ENCODE measurements at places on chromosomes 6 and 20.

- DNase-seq: no peak
Measured at GRCh38 chr6:33781131-33781975, 7.6 kb downstream of the LEMD2 start.

DNA sequence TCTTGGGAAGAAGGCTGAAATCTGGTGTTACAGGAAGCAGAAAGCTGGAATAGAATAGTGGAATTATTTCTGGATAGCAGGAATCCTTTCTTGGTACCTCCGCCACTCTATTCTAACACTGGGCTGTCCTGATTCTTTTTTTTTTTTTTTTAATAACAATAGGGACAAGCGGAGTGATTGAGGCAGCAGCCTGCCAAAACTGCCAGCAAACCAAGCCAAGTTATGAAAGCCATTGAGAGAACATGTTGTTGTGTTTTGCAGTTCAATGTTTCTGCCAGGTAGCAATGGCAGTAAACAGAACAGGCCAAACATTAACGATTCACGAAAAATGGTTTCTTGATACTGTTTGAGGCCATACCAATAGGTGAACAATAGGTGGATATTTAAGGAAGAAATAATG, 47.1 kb downstream of the SLC26A8 start:
- DNase-seq: no peak

- no peak for DNase-seq
Measured at GRCh38 chr20:32488066-32488838, 96.9 kb downstream of the NOL4L start.

DNA sequence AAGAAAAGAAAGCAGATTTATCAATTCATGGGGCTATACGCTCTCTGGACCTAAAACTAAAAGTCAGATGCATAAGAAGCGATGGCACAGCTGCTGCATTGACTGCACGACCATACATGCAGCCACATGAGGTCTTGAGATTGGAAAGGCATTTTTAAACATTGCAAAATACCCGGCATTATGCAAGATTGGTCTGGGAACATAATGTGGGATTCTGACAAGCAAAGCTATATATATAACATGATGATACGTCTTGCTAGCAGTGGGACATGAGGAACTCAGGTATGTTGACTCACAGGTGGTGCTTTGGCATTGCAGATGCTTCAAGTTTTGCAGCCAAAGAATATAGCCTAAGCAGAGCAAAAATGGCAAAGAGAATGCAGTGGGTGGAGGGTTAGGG, 55.1 kb downstream of the SAMD3 start:
- DNase-seq: no peak

DNA sequence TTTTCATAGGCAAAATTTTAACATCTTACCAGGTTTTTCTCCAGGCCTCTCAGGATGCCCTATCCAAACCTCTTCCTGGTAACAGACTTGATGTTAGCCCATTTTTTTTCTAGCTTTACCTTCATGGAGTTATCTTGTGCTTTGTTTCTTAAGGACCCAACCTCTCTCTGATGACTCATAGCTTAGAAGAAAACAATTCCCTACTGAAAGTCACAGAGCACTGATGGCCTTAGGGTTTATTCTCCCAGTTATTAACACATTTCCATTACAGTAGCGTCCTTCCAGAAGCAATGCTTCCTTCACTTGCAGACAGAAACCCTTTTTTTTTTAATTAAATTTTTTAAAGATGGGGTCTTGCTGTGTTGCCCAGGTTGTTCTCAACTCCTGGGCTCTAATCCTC, 79.4 kb downstream of the IYD start:
- DNase-seq: no peak

GRCh38 chr6:62441182-62441581, 155.2 kb upstream of the KHDRBS2 start:
- no peak for DNase-seq

DNA sequence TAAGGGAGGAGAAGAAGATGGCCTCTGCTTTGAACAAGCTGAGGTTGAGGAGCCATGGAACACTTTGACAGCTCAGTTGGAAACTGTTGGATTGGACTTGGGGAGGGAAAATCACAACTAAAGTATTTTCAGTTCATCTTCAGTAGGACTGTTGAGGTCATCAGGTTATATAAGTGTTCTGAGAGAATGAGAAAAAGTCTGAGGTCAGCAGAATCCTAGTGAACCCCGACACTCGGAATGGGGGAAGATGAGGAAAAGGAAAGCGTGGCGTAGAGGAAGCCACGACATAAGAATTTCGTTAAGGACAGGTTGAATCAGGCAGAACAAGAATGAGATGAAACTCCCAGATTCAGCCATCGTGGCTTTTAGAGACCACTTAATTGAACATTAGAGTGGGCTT, 4.0 kb upstream of the TRAM2 start:
- no peak for DNase-seq

DNA sequence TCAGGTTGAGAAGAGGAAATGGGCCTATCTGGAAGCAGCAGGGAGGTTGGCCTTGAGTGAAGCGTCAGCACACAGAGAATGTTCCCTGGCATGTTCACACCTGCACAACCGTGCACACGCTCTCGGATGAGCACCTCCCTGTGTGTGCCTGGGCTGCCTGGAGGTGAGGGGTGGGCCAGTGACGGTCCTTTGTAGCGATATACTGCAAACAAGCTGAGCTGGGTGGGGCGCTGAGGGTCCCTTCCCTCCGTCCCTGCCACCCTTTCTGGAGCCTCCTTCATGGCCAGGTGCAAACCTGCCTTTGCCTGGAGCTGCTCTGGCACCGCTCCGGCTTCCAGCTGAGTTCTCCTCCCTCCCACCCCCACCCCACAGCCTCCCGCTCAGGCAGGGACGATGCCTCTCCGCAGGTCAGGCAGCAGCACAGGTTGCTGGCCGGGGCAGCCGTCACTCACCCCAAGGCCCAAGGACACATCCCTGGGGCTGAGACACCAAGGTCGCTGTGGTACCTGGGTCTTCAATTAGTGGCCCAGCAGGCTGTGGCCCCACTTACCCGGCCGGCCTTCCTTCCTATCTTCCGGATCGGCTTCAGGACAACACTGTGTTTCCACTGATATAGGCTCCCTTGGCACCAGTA, 111.6 kb downstream of the ERMARD start:
- DNase-seq: no peak

DNA sequence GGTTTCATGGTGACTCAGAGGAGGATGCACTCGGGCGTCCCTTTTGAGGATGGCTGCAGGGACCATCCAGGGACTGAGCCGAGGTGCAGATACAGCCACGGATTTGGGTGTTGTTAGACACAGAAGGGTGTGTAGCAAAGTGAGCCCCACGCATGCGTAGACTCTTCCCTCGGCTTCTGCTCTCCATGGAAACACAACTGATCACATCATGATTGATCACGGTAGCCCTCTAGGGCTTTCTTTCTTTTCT, 606 bp upstream of the ULBP1 start:
- DNase-seq: no peak

- DNase-seq: no peak
Measured at GRCh38 chr6:10230531-10230930, 184.3 kb downstream of the TFAP2A start.

DNA sequence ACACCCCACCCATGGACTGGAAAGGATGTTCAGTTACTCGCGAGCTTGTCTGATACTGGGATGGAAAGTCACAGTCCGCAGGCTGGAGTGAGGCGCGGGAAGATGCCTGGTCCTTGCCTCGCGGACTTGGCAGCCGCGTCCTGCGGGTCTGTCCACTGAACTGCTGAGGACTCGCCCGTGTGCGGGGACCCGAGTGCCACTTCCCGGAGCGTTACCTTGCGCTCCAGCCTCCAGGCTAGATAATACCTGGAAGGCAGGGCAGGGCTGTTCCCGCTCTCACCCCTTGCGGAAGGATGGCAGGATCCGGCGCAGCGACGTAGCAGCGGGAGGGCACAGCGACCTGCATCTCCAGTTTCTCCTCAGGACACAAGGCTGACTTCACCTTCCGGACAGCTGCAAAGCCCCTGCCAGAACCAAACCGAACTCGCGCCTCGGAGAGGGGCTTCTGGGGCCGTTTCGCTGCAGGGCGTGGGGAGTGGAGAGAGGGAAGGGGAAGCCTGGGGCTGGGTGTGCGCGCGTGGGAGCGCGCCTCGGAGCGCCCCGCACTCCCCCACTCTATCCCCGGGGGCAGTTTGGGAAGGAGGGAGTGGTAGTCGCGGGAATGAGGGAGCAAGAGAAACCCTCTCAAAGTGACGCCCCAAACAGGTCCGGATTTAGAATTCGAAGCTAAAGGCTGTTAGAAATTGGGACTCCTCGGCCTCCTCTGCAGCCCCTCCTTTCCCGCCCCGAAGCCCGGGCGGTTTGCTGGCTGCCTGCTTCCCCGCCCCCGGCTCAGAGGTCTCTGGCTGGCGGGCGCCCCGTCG, at the start of gene KCNQ5:
Gene KCNQ5, plus strand, starts transcription at position 774 of the 803 bp plus-strand sequence.
- no peak for DNase-seq

DNA sequence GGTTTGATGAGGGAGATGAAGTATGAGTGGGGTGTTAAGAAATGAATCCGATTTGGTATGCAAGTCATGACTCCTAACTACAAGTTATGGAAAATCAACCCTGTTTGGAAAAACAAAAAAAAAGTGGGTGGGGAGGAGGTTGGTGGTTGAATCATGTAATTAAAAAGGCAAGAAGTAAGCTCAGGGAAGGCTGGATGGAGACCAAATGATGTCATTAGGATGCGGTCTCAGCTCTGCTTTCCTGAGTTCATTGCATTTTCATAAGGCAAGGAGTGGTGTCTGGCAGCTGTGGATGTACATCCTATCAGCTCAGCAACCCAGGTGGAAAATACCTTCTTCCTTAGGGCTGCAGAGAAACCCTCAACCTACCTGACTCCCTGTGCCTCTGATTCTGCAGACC, 60.4 kb upstream of the AKAP12 start:
- DNase-seq: no peak

- DNase-seq: no peak
Measured at GRCh38 chr6:17705428-17705777, 1.3 kb downstream of the NUP153 start.

GRCh38 chr6:157927011-157927410, 54.7 kb upstream of the SYNJ2 start:
- no peak for DNase-seq

- DNase-seq: no peak
Measured at GRCh38 chr6:150392452-150393220, 23.8 kb downstream of the IYD start.

DNA sequence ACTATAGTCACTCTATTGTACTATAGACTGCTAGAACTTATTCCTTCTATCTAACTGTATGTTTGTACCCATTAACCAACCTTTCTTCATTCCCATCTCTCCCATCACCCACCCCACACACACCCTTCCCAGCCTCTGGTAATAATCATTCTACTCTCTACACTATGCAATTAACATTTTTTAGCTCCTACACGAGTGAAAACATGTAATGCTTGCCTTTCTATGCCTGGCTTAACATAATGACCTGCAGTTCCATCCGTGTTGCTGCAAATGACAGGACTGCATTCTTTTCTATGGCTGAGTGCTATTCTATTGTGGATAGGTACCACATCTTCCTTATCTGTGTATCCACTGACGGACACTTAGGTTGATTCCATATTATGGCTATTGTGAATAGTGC, 95.5 kb downstream of the ALDH8A1 start:
- DNase-seq: no peak
